ENCODE measurements at places on chromosomes 7 and 10.
A peak's percentile ranks its signal among the peaks of the same experiment; 100 is the strongest.

- no peak for DNase-seq
Observed at GRCh38 chr7:47419471-47419870, 162.4 kb downstream of the TNS3 start.

DNA sequence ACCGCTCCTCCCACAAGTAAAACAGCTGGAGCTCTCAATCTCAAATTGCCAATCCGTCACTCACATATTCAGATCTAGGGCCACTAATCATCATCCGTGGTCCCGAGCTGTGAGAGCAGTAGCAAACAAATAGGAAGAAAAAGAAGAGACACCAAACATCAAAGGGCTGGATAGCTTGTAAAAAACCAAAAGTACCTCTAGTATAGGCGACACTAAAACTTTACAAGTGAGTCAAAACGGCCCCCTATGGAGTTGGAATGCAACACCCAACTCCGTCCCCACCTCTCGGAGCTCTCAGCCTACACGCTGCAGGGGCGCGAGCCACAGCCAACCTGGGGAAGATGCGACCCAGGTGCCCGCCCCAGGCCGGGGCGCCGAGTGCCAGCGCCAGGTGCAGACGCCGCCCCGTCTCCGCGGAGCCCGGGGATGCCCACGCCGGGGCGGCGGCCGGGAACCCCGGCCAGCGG lies 581 bp downstream of the FAM3C start:
- DNase-seq: peak; percentile 43

GRCh38 chr7:19105546-19105945 lies 11.9 kb downstream of the TWIST1 start:
- DNase-seq: no peak

DNA sequence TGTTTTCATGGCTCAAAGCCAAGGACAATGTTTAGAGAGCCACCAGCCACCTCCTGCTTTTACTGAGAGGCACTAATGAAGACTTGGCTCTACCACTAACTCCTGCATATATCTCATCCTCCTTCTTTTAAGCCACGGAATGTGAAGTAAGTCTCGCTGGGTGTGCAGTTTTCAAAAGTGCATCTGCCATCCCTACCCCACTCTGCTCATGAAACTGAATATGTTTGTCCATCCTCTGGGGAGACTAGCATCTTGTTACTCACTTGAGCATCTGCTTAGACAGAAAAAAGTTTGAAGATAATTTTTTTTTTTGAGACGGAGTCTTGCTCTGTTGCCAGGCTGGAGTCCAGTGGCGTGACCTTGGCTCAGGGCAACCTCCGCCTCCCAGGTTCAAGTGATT lies 40.8 kb downstream of the EPDR1 start:
- DNase-seq: no peak

GRCh38 chr10:58457761-58458616 lies 54.7 kb upstream of the BICC1 start:
- no peak for DNase-seq

DNA sequence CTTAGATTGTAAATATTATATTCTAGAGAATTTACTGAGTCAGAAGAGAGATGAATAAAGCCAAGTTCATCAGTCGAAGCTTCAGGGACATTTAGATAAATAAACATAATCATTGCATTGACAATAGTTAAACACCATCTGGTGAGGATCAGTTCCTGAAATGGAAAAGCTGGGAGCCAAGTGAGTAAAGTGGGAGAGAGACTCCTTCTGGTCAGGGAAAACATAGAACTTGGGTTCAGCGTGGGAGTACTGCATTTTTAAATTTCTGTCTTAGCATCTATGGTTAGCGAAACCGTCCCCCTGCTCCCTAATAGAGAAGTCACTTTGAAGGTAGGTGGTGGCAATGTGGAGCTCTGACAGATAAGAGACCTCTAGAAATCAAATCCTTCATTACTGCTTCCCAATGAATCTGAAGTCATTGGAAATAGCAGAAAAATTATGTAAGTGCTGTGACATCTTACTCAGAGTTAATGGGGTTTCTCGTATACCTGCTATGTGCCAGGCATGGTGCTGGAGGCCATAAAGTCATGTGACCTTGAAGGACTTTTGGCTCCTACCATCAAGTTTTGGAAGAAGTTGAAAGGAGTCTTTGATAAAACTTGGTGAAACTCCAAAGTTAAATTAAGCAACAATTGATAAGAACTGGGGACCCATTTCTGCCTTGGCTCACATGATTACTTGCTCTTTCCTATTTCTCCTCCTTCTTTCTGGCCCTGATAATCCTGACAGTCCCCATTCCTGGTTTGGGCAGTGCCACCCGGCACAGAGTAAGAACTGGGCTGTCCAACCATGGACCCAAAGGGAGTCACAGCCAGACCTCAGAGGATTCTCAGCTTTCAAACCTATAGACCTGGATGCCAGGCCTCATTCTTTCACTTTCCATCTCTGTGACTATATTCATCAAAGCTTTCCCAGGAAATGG lies 211.2 kb downstream of the C7orf25 start:
- DNase-seq: no peak

DNA sequence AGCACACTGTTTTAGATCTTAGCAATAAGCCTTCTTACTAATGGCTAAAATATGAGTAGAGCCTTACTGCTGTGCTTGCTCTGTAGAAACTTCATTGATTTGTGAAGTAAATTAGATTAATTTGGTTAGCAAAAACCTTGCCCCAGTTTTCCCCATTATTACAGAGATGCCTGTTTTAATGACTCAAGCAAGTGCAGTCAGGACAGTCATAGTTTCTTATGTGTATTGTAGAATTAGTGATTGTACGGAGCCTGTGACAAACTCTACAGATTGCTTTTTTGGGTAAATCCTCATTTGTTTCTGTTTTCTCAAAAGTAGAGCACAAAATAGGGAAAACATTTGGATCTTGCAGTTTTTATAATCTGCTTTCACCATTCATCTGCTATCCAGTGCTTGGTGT lies 7.0 kb downstream of the TAX1BP1 start:
- DNase-seq: no peak

- no peak for DNase-seq
Observed at GRCh38 chr7:85928500-85928899, 715.2 kb upstream of the GRM3 start.

DNA sequence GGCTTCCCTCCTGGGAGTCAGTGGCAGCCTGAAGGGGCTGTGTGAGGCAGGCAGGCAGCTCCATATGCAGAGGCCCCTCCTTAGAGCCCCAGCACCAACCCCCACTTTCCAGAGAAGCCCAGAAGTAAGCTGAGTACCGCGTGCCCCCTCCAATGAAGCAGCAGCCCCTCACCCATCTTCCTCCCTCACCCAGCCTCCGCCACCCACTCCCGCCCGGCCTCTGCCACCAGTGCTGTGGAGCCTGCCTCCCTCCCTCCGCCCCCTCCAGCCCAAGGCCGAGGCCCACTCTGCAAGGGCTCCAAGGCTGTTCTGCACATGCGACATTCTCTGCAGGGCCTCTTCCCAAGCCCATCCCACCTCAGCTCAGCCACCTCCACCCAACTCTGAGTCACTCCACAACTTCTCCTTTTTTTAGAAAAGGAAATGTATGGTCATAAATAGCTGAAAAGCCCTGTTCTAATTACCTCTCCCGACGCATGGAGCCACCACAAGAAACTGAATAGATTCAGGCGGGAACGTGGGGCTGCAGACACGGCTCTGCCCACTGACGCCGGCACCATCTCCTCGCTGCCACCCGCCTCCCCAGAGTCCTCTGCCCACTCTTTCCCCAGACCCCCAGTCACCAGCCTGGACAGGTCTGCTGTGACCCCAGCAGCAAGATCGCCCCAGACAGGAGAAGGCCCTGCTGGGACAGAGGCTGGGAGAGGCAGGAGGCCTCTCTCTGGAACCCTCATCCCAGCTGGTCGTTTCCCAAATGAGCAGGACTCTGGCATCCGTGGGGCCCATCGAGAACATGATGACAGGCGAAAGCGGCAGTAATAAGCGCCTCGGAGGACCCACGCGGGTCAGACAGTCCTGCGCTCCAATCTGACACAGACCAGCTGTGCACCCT lies 213.9 kb downstream of the MAD1L1 start:
- no peak for DNase-seq

- no peak for DNase-seq
Observed at GRCh38 chr7:137606061-137606674, 240.6 kb downstream of the DGKI start.

DNA sequence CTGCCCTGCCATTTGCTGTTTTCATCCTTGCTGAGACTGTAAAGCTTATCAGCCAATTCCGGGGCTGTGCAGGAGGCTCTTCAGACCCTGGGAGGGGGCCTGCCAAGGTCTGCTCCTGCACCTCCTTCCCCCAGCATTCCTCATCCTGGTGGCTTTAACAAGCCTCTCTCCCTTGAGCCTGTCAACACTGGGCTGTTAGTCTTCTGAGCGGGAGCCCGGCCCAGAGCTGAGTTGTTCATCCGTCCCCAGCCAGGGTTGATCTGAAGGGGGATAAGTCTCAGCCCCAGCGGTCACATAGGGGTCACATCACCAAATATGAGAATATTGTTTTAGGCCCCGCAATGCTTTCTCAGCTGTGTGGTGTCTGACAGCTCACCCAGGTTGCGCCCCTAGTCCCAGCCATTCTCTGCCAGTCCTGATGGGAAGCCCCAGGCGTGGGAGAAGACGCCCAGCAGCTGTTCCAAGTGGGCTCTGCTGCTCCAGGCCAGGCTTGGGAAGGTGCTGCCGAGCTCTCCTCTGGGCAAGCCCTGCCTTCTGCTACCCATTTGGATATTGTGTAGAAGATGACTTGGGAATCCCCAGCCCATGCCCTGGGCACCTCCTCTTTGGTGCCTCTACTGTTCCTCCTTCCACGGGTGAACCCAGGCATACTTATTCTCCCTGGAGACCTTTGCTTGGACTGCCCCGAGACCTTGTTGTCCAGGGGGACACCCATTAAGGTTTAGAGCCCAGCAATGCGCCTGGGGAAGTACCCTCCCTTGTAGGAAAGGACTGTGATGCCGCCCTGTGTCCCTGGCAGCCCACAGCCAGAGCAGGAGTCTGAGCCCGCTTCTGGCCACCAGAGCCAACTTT lies 23.5 kb upstream of the TRIM8 start:
- DNase-seq: no peak

GRCh38 chr10:18219146-18219545 lies 78.9 kb downstream of the CACNB2 start:
- DNase-seq: no peak

GRCh38 chr10:78473006-78473405 lies 439.3 kb downstream of the RPS24 start:
- no peak for DNase-seq

GRCh38 chr7:88329532-88330463 lies 23.1 kb upstream of the STEAP4 start:
- DNase-seq: no peak

GRCh38 chr7:151711906-151712809 lies 164.8 kb downstream of the PRKAG2 start:
- DNase-seq: no peak

DNA sequence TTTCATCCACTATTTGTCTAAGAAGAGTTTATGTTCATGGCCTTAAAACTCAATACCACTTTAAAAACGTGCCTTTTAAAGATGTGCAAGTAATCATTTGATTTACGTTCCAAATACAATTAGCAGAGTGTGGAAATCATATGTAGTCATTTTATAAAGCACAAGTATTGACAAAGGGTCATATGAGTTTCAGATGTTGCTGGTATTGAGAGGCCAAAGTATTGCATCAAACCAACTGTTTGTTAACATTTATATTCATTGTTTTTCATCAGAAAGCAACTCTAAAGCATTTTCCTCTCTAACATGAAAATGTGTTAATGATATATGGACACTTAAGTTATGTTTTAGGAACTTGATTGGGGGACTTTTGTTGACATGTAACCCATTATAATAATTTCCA lies 11.5 kb upstream of the TSGA13 start:
- DNase-seq: no peak

DNA sequence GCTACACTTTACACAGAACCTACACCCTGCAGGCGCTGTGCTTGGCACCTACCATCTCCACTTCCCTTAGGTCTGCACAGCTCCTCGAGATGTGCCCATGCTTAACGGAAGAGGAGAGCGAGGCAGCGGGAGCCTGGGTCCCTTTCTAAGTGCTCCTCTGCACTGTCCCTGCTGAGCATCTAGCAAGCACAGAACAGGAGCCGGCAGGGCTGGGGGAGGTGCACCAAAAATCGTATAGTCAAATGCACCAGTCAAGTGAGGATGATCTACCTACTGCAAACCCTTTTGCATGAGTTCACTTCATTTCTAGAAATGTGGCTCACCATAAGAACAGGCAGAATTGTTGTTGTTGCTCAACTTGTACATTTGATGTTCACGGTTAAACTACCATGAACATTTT lies 267.7 kb downstream of the TNS3 start:
- DNase-seq: no peak

GRCh38 chr10:94027197-94027596 lies 33.5 kb downstream of the PLCE1 start:
- DNase-seq: no peak
